ENCODE measurements at places on chromosomes 16 and 17. TPM values are rescaled to one million over a fixed set of nuclear protein-coding genes. Genes with fewer than 3 reads are reported as not detected.

- H3K4me1 ChIP-seq: peaks cover 2% of the 10 kb centered on the region
- no peak overlapping the region for H3K4me3 ChIP-seq
- H3K27ac ChIP-seq: no peak overlapping the region
- peaks cover 20% of the 10 kb centered on the region for H3K27me3 ChIP-seq
Observed at GRCh38 chr17:63542942-63543821, 7.1 kb upstream of the DCAF7 start.

- peaks cover 69% of the 10 kb centered on the region for H3K4me1 ChIP-seq
- peak; percentile 64 for DNase-seq
Observed at GRCh38 chr17:40479754-40480480, 21.5 kb downstream of the TNS4 start.

- no peak overlapping the region for H3K4me3 ChIP-seq
- no peak for DNase-seq
- H3K36me3 ChIP-seq: peaks cover 23% of the 10 kb centered on the region
- H3K27ac ChIP-seq: no peak overlapping the region
- H3K4me1 ChIP-seq: peaks cover 2% of the 10 kb centered on the region
- no peaks in the 10 kb centered on the region for H3K27me3 ChIP-seq
Observed at GRCh38 chr17:77502626-77503292, 362.0 kb downstream of the SEC14L1 start.

- H3K27ac ChIP-seq: no peak overlapping the region
- no peaks in the 10 kb centered on the region for H3K27me3 ChIP-seq
- no peak overlapping the region for H3K4me3 ChIP-seq
- no peaks in the 10 kb centered on the region for H3K36me3 ChIP-seq
- DNase-seq: no peak
- H3K4me1 ChIP-seq: no peaks in the 10 kb centered on the region
Observed at GRCh38 chr17:17537311-17538099, 41.3 kb upstream of the RASD1 start.

DNA sequence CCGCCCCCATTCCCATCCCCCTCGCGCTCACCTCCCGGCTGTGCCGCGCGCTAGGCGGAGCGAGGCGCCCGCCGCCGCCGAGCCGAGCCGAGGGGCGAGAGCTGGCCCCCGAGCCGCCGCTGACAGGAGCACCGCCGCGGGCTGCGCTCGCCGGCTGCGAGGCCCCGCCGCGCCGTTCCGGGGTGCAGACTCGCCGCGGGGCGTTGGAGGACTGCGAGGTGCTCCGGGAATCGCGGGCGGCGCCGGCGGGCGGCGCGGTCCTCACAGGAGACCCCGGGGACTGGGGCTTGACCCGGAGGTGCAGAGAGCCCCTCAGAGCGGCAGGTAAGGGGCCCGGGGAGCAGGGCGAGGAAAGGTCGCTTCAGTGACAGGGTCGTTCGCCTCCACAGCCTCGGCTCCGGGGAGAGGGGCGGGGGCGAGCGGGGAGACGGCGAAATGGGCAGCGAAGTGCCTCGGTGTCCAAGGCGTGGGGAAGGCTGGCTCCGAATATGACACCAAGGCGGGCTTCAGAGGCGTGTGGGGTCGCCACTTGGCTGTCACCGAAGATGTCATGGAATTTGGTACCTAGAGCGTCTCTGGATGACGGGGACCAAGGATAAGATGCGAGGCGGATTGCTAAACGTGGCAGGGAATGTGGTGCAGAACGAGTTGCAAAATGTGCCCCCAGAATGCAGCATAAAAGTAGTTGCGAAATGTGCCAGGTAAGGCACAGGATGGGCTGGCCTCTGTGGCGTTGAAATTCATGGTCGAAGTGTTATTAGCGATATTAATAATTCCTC is 580 bp downstream of the TANC2 start:
- H3K4me3 ChIP-seq: peak overlapping the region; percentile 78
- H3K36me3 ChIP-seq: no peaks in the 10 kb centered on the region

GRCh38 chr17:72128039-72128438 is 7.2 kb downstream of the SOX9 start:
- H3K27me3 ChIP-seq: peaks cover 14% of the 10 kb centered on the region
- no peak for DNase-seq
- H3K27ac ChIP-seq: no peak overlapping the region
- H3K36me3 ChIP-seq: peaks cover 1% of the 10 kb centered on the region
- H3K4me1 ChIP-seq: peaks cover 3% of the 10 kb centered on the region

- H3K27me3 ChIP-seq: peaks cover 8% of the 10 kb centered on the region
- no peaks in the 10 kb centered on the region for H3K36me3 ChIP-seq
- DNase-seq: no peak
- H3K4me1 ChIP-seq: no peaks in the 10 kb centered on the region
- no peak within 1 kb of the TSS for H3K27ac ChIP-seq
Observed at GRCh38 chr17:41160648-41161047, at the start of gene KRTAP4-4. Gene KRTAP4-4, minus strand, starts transcription at chr17:41160748. Its CDS starts 57 bp downstream, at chr17:41160691.

DNA sequence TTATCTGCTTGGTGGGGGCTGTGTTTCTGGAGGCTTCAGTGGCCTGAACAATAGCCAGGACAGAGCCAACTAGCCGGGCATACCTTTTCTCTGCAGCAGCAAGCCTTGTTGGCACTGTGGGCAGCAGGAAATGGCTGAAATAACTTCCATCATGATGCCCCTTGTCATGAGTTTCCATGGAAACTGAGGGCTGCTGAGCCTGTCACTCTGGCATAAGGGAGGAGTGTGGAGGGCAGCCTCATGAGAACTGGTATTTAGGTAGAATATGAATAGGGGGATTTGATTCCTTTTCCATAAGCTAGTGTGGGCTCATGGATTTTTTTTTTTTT is 39.4 kb downstream of the PLCG2 start:
- no peak overlapping the region for H3K27ac ChIP-seq
- H3K4me3 ChIP-seq: no peak overlapping the region
- DNase-seq: no peak
- H3K27me3 ChIP-seq: no peaks in the 10 kb centered on the region

DNA sequence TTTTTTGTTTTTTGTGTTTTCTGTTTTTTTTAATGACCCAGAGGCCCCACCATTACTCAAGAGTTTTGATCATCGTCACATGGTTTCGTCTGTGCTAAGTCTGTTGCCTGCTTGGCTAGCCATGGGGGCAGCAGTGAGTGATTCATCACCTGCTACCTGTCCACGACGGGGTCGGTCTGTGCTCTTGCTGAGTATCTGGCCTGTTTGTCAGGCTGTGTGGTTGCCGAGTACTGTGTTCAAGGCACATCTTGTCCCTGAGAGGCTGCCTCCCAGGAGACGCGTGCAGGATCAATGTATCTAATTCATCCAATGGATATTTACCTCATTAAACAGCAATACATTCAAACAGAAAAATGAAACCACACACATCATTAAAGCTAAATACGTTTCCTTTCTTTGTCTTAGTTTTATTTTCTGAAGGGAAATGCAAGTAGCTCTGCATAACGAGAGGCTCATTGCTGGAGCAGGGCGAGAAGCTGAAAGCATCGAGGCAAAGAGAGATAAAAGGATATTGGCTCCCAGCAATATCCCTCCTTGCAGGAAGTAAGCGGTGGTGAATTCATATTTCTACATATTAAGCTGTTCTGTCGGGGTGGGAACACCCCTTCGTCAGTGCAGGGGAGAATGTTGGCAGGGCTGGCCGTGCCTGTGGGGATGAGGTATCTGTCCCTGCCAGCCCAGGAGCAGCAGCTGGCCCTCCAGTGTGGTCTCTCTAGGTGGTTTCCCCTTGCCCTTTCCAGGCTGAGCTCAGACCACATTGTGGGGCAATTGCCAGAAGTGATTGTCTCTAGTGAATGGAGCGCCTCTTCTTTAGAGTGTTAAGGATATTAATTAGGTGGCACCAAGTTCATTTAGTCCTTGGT is 166.2 kb upstream of the ASIC2 start:
- no peak overlapping the region for H3K4me3 ChIP-seq
- H3K4me1 ChIP-seq: no peaks in the 10 kb centered on the region
- no peaks in the 10 kb centered on the region for H3K36me3 ChIP-seq
- DNase-seq: no peak
- no peak overlapping the region for H3K27ac ChIP-seq
- H3K27me3 ChIP-seq: peaks cover 3% of the 10 kb centered on the region

DNA sequence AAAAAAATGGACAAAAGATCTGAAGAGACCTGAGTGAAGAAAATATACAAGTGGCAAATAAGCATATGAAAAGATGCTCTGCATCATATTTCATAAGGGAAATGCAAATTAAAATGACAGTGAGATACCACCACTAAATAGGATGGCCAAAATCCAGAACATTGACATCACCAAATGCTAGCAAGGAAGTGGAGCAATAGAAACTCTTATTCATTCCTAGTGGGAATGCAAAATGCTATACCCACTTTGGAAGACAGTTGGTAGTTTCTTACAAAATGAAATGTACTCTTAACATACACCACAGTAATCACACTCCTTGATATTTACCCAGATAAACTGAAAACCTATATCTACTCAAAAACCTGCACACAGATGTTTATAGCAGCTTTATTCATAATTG is 33.6 kb downstream of the DHRS7B start:
- H3K27me3 ChIP-seq: no peaks in the 10 kb centered on the region

- peak overlapping the region; percentile 66 for H3K4me3 ChIP-seq
- H3K4me1 ChIP-seq: peaks cover 58% of the 10 kb centered on the region
- H3K36me3 ChIP-seq: no peaks in the 10 kb centered on the region
- peaks cover 6% of the 10 kb centered on the region for H3K27me3 ChIP-seq
- peak; percentile 70 for DNase-seq
- peak overlapping the region; percentile 69 for H3K27ac ChIP-seq
Observed at GRCh38 chr17:39094607-39095308, 56.7 kb downstream of the PLXDC1 start.

DNA sequence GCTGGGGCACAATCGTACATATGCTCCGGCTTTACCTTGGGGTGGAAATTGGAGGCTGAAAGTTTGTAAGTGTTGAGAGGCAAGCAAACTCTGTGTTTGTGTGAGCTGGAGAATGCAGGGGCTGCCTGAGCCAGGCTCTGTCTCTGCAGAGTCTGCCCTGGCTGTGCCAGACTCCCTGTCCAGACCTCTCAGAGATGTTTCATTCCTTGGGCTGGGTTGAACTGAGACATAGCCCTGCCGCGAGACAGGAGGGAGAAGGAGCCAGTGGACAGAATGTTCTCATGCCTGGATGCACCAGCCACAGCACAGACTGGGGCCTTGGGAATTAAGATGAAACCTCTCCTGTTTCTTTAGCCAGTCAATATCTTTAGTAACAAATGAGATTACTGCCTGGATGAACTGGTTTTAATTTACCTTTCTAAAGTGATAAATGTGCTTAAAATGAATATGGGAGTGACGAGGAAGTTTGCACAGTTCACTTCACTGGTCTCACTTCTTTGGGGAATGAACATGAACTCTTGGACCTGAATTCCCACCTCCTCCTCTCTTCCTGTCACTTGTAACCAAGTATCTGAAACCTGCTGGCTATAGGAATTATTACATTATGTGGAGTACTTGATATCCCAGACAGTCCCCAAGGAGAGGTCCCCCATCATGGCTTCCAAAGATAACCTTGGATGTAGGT is 40.1 kb downstream of the YPEL2 start:
- no peaks in the 10 kb centered on the region for H3K27me3 ChIP-seq
- peak overlapping the region; percentile 87 for H3K27ac ChIP-seq
- no peak for DNase-seq
- peaks cover 64% of the 10 kb centered on the region for H3K4me1 ChIP-seq
- peak overlapping the region; percentile 55 for H3K4me3 ChIP-seq
- peaks cover 9% of the 10 kb centered on the region for H3K36me3 ChIP-seq

Gene TMED6
- 1.6 TPM for total RNA-seq

Gene TAT
- total RNA-seq: not detected

Gene TSPAN10
- 0.14 TPM for total RNA-seq

Gene C17orf78
- total RNA-seq: not detected

Gene ABCC12
- total RNA-seq: not detected

Gene TRPV2
- 29.6 TPM for total RNA-seq

Gene UMOD
- not detected for total RNA-seq

Gene CES4A
- 27.5 TPM for total RNA-seq

Measured in activated CD4-positive, alpha-beta T cell treated with anti-CD3 and anti-CD28 coated beads, Interleukin-2, amount 10 ng/mL, durations not matched to agents 24 days and 14 days (primary cell).